ENCODE measurements at places on chromosomes 16 and 17. TPM values are rescaled to one million over a fixed set of nuclear protein-coding genes. Genes with fewer than 3 reads are reported as not detected.

- no peak overlapping the region for H3K27ac ChIP-seq
- no peaks in the 10 kb centered on the region for H3K27me3 ChIP-seq
- H3K4me3 ChIP-seq: no peak overlapping the region
- no peak for DNase-seq
These were observed 59.0 kb upstream of the TRAP1 start for GRCh38 chr16:3776316-3776715.

- H3K4me3 ChIP-seq: no peak overlapping the region
- no peaks in the 10 kb centered on the region for H3K36me3 ChIP-seq
- peaks cover 12% of the 10 kb centered on the region for H3K4me1 ChIP-seq
- H3K27me3 ChIP-seq: no peaks in the 10 kb centered on the region
- H3K27ac ChIP-seq: no peak overlapping the region
- no peak for DNase-seq
These were observed 51.1 kb upstream of the MEAK7 start for GRCh38 chr16:84555418-84556196.

The SHISA9 gene
- not detected for total RNA-seq

The SECTM1 gene
- 6.8 TPM for total RNA-seq

The ITGAD gene
- total RNA-seq: 0.12 TPM

GRCh38 chr16:87778476-87778829 is 12.7 kb upstream of the KLHDC4 start:
- H3K27ac ChIP-seq: peak overlapping the region; percentile 72
- no peak for DNase-seq
- peaks cover 44% of the 10 kb centered on the region for H3K4me1 ChIP-seq
- no peaks in the 10 kb centered on the region for H3K27me3 ChIP-seq
- H3K4me3 ChIP-seq: no peak overlapping the region

DNA sequence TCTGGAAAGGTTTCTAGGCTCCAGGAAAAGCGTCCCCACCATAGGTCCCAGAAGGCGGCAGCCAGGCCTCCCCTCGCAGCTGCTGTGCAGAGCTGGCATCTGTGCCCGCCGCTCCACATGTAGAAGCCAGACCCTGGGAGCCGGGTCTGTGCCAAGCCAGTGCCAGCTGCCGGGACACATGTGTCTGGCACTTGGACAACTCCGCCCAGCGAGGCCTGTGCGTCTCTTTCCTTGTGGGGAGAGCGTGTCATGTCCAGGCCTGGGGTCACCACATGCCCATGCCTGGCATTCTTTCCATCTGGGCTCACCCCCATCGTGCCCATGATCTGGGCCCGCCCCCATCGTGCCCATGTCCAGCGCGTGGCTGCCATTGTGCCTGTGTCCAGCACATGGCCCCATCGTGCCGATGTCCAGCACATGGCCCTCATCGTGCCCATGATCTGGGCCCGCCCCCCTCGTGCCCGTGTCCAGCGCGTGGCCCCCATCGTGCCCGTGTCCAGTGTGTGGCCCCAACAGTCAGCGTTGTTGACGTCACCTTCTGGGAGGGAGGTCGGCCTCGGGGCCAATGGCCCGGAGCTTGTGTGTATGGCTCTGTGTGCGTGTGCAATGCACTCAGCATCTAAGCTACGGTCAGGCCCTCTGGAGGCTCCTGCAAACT is 13.3 kb upstream of the ACSF3 start:
- H3K27ac ChIP-seq: no peak overlapping the region
- no peaks in the 10 kb centered on the region for H3K4me1 ChIP-seq
- DNase-seq: no peak

The ZNF594 gene
- total RNA-seq: 8.3 TPM

DNA sequence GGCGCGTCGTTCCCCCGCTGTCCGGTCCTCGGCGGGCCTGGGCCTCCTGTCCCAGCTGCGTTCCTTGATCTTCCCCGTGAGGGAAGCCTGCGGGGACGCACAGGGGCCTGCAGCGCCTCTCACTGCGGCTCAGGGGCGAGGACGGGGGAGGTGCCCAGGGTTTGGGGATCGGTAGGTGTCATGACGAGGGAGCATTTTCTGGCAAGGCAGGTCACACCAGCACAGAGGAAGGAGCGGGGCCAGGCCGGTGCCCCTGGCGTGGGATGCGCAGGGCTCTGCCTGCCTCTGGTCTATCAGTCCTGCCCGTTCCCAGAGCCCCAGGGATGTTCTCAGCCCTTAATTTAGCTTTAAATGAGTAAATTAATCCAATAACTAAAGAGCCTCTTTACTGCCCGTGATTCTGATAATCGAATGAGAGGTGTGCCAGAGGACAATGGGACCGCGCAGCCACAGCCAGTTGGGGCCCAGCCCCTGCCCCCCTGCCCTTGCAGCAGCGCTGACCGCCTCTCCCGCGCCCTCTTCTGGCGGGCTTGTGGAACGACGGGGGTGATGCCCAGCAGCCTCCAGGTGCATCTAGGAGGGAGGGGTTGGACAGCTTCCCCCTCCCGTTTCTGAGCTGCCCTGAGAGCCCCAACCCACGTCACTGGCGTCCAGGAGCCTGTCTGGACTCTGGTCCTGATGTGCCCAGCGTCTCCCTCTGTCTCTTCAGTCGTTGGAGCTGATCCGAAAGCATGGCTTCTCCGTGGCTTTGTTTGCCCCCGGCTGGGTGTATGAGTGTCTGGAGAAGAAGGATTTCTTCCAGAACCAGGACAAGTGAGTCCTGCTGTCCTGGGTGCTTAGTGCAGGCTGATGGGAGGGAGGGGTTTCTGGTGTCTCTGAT is 7.9 kb downstream of the ENGASE start:
- H3K4me3 ChIP-seq: no peak overlapping the region
- DNase-seq: peak; percentile 22
- H3K36me3 ChIP-seq: peaks cover 28% of the 10 kb centered on the region
- H3K27ac ChIP-seq: no peak overlapping the region
- H3K4me1 ChIP-seq: no peaks in the 10 kb centered on the region

GRCh38 chr17:16886655-16887322 is 85.1 kb downstream of the TNFRSF13B start:
- H3K27ac ChIP-seq: no peak overlapping the region
- H3K4me3 ChIP-seq: no peak overlapping the region
- H3K27me3 ChIP-seq: no peaks in the 10 kb centered on the region
- no peak for DNase-seq
- no peaks in the 10 kb centered on the region for H3K36me3 ChIP-seq
- no peaks in the 10 kb centered on the region for H3K4me1 ChIP-seq

The KRTAP1-5 gene
- total RNA-seq: not detected

The MYH3 gene
- 1.6 TPM for total RNA-seq

The DHRS7C gene
- total RNA-seq: not detected

DNA sequence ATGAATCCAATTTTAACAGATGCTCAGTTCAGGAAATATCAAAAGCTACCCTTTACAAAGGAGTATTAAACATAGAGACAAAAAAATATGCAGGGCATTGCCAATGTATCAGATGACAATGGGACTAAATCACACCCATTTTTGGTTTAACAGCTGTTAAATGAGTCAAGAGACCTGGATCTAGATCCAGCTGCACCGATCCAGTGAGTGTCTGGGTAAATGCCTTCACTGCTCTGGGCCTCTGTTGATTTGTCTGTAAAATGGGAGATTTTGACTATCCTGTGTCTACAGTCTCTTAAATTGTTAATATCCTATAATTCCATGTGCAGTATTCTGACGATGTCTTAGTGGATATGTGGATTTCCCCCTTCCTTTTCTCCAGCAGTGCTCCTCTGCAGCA is 16.4 kb downstream of the KRT23 start:
- H3K27me3 ChIP-seq: no peaks in the 10 kb centered on the region
- H3K27ac ChIP-seq: 0 out of 2 replicates have a peak overlapping the region, but pooled peaks have one; percentile 69
- H3K36me3 ChIP-seq: peaks cover 6% of the 10 kb centered on the region
- no peak overlapping the region for H3K4me3 ChIP-seq

The RBFOX1 gene
- total RNA-seq: not detected

All from HCT116 (cell line).